ENCODE measurements at places on chromosomes 1 and 21.
A peak's percentile ranks its signal among the peaks of the same experiment; 100 is the strongest.

- no peak for DNase-seq
- H3K4me1 ChIP-seq: no peaks in the 10 kb centered on the region
- no peaks in the 10 kb centered on the region for H3K36me3 ChIP-seq
- H3K4me3 ChIP-seq: no peak overlapping the region
- no peaks in the 10 kb centered on the region for H3K27me3 ChIP-seq
Measured at GRCh38 chr1:203146042-203146369, 18.5 kb downstream of the ADORA1 start.

- no peak overlapping the region for H3K4me3 ChIP-seq
- no peak overlapping the region for H3K27ac ChIP-seq
- DNase-seq: no peak
- H3K4me1 ChIP-seq: no peaks in the 10 kb centered on the region
- no peaks in the 10 kb centered on the region for H3K36me3 ChIP-seq
Measured at GRCh38 chr1:20530306-20530705, 22.1 kb upstream of the FAM43B start.

- H3K4me1 ChIP-seq: peaks cover 13% of the 10 kb centered on the region
- no peak overlapping the region for H3K4me3 ChIP-seq
- H3K27me3 ChIP-seq: no peaks in the 10 kb centered on the region
- no peak for DNase-seq
Measured at GRCh38 chr1:212368073-212368484, 46.6 kb downstream of the PACC1 start.

DNA sequence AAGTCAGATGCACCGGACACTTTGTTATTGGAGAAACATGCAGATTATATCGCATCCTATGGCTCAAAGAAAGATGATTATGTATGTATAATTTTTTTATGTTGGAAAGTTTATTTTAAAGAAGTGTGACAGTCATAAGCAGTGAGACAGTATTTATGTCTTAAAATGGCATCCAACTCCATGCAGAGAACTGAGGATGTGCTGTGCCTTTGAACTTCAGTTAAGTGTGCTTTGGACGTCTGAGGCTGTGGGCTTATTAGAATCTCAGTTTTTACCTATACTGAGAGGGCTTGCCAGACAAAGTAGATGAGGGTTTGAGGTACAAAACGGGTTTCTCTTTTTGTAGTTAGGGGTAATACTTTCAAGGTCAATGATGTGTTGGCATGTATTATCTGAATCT lies 1.5 kb downstream of the RABGGTB start:
- H3K27ac ChIP-seq: no peak overlapping the region
- peaks cover 49% of the 10 kb centered on the region for H3K4me1 ChIP-seq
- peaks cover 25% of the 10 kb centered on the region for H3K36me3 ChIP-seq
- DNase-seq: no peak
- peak overlapping the region; percentile 89 for H3K4me3 ChIP-seq

DNA sequence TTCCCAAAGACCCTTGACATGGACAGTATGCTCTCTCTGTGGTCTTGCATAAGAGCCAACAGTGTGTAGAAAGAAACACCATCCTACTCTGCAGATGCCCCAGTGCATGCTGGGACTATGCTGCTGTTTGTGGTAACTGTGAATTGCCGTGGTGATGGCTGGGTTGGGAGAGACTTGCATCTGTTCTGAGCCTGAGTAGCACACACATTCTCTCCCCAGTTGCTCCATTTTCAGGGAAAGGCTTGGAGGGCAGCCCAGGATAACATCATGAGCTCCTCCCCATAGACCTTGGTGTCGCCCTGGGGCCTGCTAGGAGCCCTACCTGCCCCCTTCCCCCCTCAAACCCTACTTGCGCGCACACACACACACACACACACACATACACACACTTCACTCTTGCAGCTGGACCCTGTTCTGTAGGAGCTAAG lies 120.9 kb upstream of the IPO9 start:
- H3K36me3 ChIP-seq: no peaks in the 10 kb centered on the region
- peaks cover 31% of the 10 kb centered on the region for H3K4me1 ChIP-seq
- H3K27me3 ChIP-seq: no peaks in the 10 kb centered on the region
- no peak overlapping the region for H3K4me3 ChIP-seq
- no peak for DNase-seq
- H3K27ac ChIP-seq: no peak overlapping the region

DNA sequence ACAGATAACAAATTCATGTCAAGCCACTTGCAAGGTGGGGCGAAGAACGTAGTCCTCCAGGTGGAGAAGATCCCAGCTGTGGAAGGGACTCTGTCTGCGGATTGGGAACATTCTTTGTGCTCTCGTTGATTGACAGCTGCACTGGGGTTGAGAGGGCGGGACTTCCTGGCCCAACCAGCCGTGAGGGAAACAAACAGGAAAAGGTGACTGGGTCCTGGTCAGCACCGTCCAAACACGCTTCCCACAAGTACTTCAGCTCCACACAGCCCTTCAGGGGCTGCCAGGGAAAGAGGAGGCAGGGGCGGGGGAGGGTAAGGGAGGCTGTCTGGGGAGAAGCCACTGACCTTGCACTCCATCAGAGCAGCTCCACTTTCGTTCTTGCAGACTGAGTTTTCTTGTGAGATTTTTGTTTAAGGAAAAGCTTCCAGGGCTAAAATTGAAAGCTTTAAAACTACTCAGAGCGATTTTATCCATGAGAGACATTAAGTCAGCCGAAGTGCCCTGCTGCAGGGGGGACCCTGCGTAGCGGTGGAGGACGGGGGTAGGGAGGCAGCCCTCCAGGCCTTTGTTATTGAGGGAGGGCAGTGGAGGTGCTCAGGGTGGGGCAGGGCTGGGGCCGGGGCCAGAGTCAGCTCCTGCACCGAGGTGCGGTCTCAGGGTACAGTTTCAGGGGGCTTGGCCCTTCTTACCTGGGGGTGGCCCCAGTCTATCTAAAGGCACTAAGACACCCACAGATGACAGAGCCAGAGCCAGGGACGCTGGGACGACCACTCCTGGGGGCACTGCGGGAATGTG lies 21.6 kb upstream of the STUM start:
- no peak for DNase-seq
- no peak overlapping the region for H3K27ac ChIP-seq
- peak overlapping the region; percentile 59 for H3K4me3 ChIP-seq
- H3K4me1 ChIP-seq: peaks cover 3% of the 10 kb centered on the region
- no peaks in the 10 kb centered on the region for H3K27me3 ChIP-seq
- no peaks in the 10 kb centered on the region for H3K36me3 ChIP-seq

DNA sequence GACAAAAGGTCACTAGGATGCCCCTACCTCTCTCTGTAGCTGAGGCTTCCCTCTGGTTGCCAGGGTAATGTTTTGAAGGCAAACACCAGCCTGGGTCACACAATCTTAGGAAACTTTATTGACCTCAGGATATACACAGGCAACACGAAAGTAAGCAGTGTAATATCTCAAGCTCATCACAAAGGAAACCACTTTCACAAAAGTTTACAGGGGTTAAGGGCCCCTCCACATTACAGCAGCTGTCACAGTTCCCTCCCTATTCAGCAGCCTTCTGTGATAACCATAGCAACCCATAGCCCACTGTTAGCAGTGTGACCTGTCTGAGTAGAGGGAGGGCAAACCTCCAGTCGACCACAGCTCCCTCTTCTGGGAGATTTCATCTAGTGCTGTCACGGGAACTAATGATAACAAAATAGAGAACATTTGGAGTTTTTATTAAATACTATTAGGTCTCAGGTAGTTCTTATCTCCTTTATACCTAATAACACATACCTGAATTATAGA lies 149.8 kb downstream of the PTPRC start:
- H3K4me1 ChIP-seq: no peaks in the 10 kb centered on the region
- H3K4me3 ChIP-seq: no peak overlapping the region
- DNase-seq: no peak
- no peaks in the 10 kb centered on the region for H3K36me3 ChIP-seq
- no peaks in the 10 kb centered on the region for H3K27me3 ChIP-seq

GRCh38 chr1:38221006-38221649 lies 174.5 kb upstream of the POU3F1 start:
- no peaks in the 10 kb centered on the region for H3K27me3 ChIP-seq
- no peak for DNase-seq
- no peak overlapping the region for H3K4me3 ChIP-seq
- no peak overlapping the region for H3K27ac ChIP-seq

- no peaks in the 10 kb centered on the region for H3K27me3 ChIP-seq
- H3K27ac ChIP-seq: no peak overlapping the region
- peaks cover 19% of the 10 kb centered on the region for H3K4me1 ChIP-seq
- no peak overlapping the region for H3K4me3 ChIP-seq
Measured at GRCh38 chr1:47935856-47936255, 61.3 kb downstream of the TRABD2B start.

GRCh38 chr1:197198911-197199310 lies 52.4 kb upstream of the ASPM start:
- no peak for DNase-seq
- peaks cover 49% of the 10 kb centered on the region for H3K4me1 ChIP-seq
- no peaks in the 10 kb centered on the region for H3K36me3 ChIP-seq
- no peak overlapping the region for H3K27ac ChIP-seq
- H3K27me3 ChIP-seq: no peaks in the 10 kb centered on the region
- peak overlapping the region; percentile 95 for H3K4me3 ChIP-seq

- no peaks in the 10 kb centered on the region for H3K36me3 ChIP-seq
- peak overlapping the region; percentile 54 for H3K27ac ChIP-seq
- H3K27me3 ChIP-seq: no peaks in the 10 kb centered on the region
- peaks cover 40% of the 10 kb centered on the region for H3K4me1 ChIP-seq
- peak overlapping the region; percentile 58 for H3K4me3 ChIP-seq
Measured at GRCh38 chr1:55640708-55641473, 425.7 kb upstream of the USP24 start.

DNA sequence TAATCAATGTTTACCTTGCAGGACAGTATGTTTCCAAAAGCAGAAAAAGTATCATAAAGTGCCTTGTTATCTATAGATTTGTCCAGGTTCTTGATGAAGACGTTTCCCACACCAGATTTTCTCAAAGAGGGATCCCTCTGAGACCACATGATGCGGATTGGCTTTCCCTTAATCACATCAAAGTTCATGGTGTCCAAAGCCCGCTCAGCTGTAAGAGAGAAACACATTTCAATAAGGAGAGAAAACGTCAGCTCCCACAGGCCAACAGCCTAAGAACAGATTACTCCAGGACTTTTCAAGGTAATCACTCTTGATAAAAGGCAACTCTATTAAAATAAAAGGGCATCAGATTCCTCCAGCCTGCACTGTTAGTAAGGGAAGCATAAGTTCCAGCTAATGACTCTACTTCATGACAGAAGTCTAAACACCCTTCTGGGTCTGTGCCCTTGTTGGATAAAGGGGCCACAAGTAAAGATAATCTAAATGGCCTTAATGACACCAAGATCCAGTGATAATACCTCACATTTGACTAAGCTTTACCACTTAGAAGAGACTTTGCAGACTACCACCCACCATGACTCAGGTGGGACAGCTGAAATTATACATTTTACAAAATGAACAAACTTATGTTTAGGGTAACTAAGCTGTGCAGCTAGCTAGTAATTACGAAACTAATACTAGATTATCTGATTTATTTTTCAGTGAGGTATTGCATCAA lies 4.1 kb downstream of the PABPC4 start:
- no peaks in the 10 kb centered on the region for H3K27me3 ChIP-seq
- peaks cover 46% of the 10 kb centered on the region for H3K36me3 ChIP-seq
- H3K27ac ChIP-seq: no peak overlapping the region
- H3K4me1 ChIP-seq: peaks cover 23% of the 10 kb centered on the region

DNA sequence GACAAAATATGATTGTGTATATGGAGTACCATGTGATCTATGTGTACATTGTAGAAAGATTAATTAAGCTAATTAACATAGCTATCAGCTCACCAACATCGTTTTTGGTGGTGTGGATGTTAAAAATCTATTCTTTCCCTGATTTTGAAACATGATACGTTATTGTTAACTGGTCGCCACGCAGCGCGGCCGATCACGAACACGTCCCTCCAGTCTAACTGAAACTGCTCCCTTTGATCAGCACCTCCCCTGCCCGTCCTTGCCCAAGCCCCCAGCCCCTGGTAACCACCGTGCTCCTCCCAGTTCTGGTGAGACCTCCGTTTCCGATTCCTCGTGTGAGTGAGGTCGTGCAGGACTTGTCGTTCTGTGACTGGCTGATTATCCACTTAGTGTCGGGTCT lies 67.0 kb downstream of the AGPAT3 start:
- DNase-seq: no peak
- H3K27me3 ChIP-seq: no peaks in the 10 kb centered on the region
- no peaks in the 10 kb centered on the region for H3K36me3 ChIP-seq
- peaks cover 5% of the 10 kb centered on the region for H3K4me1 ChIP-seq

- H3K4me3 ChIP-seq: no peak overlapping the region
- no peaks in the 10 kb centered on the region for H3K4me1 ChIP-seq
- H3K27ac ChIP-seq: no peak overlapping the region
- no peak for DNase-seq
Measured at GRCh38 chr1:52792036-52792435, 50.5 kb upstream of the ZYG11A start.

GRCh38 chr1:37288900-37289299 lies 185.5 kb upstream of the ZC3H12A start:
- no peak overlapping the region for H3K4me3 ChIP-seq
- H3K36me3 ChIP-seq: no peaks in the 10 kb centered on the region
- no peaks in the 10 kb centered on the region for H3K4me1 ChIP-seq
- no peak overlapping the region for H3K27ac ChIP-seq

GRCh38 chr1:166140251-166140650 lies 26.6 kb downstream of the FAM78B start:
- no peaks in the 10 kb centered on the region for H3K4me1 ChIP-seq
- no peaks in the 10 kb centered on the region for H3K27me3 ChIP-seq
- no peaks in the 10 kb centered on the region for H3K36me3 ChIP-seq
- no peak for DNase-seq
- H3K4me3 ChIP-seq: no peak overlapping the region

Data from thoracic aorta (tissue), 2 donors.